ENCODE measurements at places on chromosomes 6 and 20.
A peak's percentile ranks its signal among the peaks of the same experiment; 100 is the strongest.

GRCh38 chr6:82217018-82217586, 30.4 kb downstream of the IBTK start:
- no peak for DNase-seq

DNA sequence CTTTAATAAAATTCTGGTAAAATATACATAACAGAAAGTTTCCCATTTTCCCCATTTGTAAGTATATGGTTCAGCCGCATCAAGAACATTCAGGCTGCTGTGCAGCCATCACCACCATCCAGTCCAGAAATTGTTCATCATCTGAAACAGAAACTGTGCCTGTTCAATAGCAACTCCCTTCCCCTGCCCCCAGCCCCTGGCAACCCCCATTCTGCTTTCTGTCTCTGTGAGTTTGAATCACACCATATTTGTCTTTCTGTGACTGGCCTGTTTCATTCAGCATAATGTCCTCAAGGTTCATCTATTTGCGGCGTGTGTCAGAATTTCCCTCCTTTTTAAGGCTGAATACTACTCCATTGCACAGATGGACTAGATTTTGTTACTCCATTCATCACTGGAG, 19.1 kb downstream of the VSTM2L start:
- no peak for DNase-seq

DNA sequence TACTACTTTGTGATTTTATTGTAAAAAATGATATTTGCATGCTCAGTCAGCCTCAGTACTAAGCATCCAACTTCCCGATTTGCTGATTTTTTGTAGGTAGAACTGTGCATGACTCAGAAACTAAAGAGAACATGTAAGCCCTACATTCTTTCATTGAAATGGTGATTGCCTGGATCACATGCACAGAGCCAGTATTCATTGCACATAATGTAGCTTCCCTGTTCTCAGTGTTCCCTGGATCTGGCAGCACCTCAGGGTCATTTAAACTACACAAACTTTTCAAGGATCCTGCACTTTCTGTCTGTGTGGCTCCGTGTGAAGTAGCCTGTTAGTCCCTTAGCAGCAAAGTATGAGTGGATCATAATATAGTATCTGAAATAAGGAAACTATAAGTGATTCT, 422.9 kb upstream of the AGPAT4 start:
- DNase-seq, result no peak

DNA sequence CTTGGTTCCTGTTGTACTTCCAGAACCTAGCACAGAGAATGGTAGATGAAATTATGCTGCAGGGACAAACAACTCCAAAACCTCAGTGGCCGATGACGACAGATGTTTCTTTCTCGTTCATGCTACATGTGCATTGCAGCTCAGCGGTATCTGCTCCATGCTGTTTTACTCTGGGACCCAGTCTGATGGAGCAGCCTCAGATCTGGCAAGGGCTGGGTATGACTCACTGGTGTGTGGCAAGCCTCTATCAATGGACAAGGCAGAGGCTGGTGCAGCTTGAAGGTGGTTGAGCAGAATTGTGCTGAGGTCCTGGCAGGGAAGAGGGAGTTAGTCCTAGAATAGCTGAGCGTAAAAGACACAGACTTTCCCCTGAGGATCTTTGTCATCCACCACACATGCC, 10.3 kb upstream of the BLCAP start:
- no peak for DNase-seq

DNA sequence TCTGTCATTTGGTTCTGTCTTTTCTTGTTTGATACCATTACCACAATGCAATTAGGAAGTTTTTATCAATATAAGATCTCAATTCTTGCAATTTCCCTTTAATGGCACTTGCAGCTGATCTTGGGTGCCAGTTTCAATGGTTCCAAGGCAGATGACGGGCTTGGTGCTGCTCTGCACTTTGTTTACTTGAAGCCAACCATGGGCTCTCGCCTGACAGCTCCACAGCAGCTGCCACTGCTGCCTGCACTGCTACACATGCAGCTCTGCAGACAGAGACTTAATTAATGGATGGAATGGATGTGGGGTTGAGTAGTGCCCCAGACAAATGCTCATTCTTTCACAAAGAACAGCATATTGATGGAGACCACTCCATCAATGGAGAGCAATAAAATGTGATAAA, 1024.3 kb upstream of the EPHA7 start:
- no peak for DNase-seq

DNA sequence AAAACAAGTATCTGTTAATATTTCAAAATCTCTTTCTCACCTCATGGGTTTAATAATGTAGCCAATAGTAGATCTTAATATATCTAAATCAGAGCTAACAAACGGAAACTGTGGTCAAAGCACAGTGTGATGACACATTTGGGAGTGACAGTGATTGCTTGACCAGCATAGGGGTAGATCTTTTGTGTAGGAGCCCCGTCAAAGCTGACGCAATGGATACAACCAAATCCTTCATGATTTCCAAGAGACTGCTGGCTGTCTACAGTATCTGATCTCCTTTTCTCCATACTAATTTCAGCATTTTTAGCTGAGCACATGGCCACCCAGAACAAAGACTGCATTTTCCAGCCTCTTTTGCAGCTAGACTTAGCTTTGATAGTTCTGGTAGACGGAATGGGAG, 299.3 kb upstream of the ECI2 start:
- DNase-seq, result no peak

DNA sequence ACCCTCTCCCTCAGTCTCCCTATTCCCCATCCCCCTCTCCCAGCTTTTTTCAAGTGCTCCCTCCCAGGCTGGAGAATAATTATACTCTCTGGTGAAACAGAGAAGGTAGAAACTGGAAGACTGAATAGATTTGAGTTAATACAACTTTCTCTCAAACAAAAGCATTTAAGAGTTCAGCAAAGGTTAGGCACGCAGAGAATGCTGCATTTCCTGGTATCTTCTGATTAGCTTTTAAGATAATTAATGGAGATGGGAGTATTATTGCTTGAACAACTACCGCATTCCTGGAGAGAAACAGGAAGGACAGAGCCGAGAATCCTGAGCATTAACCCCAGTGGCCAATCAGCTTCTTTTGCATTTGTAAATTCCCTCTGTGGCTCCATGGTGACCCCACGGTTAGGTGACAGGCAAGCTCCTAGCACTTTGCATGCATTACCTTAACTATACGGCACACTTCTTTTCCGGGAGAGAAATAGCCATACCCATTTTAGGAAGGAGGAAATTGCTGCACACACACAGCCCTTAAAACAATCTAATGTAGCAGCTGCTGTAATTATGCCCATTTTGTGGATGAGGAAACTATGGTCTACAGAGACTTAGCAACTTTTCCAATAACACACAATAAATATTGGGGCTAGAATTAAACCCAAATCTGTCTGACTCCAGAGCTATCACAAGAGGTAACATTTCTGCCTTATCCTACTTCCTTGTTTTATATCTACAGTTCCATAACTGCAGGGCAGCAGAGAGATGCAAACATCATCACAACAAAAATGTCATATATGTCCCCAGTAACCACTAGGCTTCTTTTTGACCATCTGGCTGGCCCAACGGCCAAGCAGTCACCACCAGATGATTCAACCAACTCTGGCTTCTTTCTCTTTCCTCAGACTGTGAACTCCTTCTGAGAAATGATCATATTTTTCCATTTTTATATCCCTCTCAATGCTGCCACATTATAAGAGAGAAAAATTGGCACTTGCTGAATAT, 169.9 kb downstream of the CD24 start:
- no peak for DNase-seq

- DNase-seq, result no peak
These were observed 31.7 kb upstream of the OSTM1 start for GRCh38 chr6:108106261-108106660.

- DNase-seq, result no peak
These were observed 432.7 kb upstream of the ARID1B start for GRCh38 chr6:156344491-156344890.

- DNase-seq, result no peak
These were observed 102.5 kb upstream of the PTPRT start for GRCh38 chr20:43292222-43292621.

- DNase-seq, result peak; percentile 66
These were observed 1.3 kb upstream of the CNKSR3 start for GRCh38 chr6:154511791-154512190.

DNA sequence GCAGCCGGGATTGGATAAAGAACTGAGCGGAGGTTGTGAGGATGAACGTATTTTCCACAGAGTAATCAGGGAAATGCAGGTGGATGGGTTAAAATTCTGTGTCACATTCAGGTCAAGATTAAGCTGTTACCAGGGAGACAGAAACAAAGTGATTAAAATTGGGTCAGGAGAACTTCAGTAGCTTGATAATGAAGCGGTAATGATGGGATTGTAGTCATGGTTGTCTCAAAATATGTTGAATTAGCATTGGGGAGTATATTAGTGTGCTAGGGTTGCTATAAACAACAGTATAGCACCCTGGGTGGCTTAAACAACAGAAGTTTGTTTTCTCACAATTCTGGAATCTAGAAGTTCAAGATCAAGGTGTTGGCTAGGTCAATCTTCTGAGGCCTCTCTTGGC, 155.5 kb downstream of the GJA1 start:
- DNase-seq, result no peak

DNA sequence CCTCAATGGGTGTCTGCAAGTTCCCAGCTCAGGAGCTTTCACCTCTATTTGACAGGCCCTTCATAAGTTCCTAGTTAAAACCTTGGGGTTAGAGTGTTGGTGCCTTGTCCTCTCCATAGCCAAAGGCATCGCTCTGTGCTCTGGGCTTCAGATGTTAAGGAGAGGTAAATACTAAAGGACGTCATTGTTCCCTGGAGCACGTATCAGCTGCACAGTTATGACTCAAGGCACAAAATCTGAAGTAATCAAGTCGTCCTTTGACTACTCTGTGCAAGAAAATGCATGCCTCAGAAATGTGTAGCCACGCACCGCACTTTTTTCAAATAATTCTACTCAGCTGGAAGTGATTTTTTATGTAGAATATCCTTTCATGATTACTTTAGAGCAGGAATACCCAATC, 240.8 kb upstream of the QKI start:
- no peak for DNase-seq

DNA sequence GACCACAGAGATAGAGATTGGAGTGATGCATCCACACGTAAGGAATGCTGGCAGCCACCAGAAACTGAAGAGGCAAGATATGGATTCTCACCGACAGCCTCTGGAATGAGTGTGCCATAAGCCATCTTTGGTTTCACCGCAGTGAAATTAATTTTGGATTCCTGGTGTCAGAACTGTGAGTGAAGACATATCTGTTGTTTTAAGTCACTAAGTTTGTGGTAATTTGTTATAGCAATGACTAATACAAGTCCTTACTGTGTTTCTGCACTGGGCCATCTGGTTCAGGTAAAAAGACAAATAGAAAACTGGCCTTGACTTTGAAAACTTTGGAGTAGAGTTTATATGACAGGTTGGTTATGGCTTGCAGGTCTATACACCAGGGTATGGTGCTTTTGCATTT, 261.9 kb downstream of the PHF3 start:
- no peak for DNase-seq

DNA sequence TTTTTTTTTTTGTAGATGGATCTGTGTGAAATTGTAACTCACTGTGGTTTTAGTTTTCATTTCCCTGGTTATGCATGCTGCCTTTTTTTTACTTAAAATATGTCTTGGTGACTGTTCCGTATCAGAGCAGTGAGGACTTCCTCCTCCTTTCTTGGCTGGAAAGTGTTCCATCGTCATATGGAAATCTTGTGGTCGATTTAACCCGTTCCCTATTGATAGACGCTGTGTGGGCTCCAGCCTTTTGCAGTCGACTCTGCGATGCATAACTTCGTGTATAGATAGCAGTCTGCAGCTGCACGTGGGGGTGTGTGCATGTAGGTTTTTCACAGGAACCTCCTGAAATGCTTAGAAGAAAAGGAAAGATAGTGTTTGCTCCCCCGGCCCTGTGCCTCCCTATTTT, 28.1 kb upstream of the PNPLA1 start:
- no peak for DNase-seq

DNA sequence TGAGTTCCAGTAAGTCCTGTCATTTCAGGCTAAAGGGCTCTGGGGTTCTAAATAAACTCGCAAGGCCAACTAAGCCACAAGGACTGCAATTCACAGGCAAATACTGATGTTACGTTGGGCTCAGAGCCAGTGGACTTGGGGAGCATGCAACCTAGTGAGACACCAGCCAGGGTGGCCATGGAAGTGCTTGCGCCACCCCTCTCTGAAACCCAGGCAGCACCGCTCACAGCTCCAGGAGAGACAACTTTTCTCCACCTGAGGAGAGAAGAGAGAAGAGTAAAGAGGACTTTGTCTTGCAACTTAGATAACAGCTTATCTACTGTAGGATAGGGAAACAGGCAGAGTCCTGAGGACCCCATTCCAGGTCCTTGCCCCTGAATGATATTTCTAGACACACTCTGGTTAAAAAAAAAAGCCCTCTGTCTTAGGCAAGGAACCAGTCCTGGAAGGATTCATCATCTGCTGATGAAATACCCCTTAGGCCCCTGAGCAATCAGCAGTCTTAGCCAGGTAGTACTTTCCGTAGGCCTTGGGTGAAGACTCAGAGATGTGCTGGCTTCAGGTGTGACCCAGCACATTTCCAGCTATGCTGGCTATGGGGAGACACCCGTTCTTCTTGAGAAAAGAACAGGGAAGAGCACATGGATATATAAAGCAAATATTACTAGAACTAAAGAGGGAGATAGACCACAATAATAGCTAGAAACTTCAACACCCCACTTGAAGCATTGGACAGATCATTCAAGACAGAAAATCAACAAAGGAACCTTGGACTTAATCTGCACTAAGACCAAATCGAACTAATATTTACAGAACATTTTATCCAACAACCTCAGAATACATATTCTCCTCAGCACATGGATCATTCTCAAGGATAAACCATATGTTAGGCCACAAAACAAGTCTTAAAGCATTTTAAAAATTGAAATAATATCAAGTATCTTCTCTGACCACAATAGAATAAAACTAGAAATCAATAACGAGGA, 31.5 kb upstream of the TBC1D32 start:
- no peak for DNase-seq

GRCh38 chr6:14472986-14473337, 355.4 kb downstream of the CD83 start:
- DNase-seq, result no peak

- DNase-seq, result no peak
These were observed 4.4 kb upstream of the RBM24 start for GRCh38 chr6:17276766-17277165.

GRCh38 chr6:22612236-22612635, 42.9 kb downstream of the HDGFL1 start:
- no peak for DNase-seq

DNA sequence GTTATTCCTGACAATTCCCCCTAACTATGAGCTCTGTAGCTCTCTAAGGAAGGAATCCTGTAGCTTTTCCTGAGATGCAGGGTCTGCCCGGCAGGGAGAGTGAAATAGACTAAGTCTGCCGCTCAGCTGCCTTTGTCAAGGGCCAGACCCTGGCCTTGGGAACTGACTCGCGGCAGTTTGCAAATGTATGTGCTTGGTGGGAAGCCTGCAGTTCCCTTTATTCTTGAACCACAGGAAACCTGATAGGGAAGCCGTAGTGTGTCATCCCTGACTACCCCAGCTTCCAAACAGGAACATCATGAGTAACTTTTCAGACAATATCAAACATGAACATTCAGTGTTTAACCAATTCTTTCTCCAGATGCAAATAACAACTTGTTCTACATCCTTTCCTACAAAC, 78.7 kb upstream of the IFNGR1 start:
- no peak for DNase-seq

- DNase-seq, result no peak
These were observed 39.8 kb upstream of the TAGAP start for GRCh38 chr6:159084493-159085091.

GRCh38 chr20:38173237-38174156, 8.4 kb upstream of the TGM2 start:
- DNase-seq, result no peak

GRCh38 chr6:79225717-79226599, 8.5 kb downstream of the HMGN3 start:
- no peak for DNase-seq
